ENCODE measurements at places on chromosomes 2 and 18.
A peak's percentile ranks its signal among the peaks of the same experiment; 100 is the strongest.

GRCh38 chr2:101733257-101733993 is 35.9 kb downstream of the MAP4K4 start:
- DNase-seq, result no peak

GRCh38 chr2:97774425-97774824 is 61.0 kb downstream of the ZAP70 start:
- DNase-seq, result no peak

DNA sequence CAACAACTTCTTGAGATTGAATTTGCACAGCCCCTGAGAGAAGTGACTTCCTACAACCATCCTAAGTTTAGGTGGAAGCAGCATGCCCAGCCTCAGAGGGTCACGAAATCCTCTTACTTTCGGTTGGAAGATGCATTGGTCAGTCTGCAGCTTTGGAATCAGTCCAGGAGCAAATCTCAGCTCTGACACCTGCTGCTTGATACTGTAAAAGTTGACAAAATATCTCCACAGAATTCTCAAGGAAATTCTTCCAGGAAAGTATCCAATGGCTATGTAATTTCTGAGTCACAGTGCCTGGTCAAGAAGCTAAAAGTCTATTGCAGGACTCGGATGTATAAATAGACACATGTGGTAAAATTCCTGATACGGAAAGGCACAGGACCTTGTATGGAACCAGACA is 414.5 kb upstream of the GYPC start:
- DNase-seq, result no peak

DNA sequence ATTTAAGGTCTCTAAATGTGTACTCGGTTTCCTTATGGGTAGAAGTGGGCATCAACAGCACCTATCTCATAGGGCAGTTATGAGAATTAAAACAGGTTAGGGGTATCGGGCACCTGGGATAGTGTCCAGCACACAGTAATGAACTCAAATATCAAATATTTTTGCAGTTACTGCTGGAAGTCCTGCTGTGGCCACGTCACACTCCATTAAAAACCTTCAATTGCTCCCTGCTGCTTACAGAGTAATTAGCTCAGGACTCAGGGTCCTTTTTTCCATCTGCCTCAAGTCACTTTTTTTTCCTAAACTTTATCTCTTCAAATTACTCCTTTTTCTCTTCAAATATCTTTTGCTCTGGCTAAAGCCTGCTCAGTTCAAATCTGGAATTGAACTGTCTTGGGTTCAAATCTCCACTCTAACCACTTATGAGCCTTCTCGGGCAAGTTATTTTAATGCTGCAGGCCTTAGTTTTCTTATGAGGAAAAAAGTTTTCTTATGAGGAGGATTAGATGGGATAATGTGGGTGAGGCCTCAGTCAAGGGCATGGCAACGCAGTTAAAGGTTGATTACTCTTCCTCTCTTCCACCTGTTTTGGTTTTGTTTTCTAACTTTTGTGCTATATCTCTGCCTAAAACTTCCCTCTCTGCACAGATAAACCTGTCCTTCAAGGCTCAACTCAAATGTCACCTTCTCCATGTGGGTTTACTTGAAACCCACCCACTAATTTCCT is 36.6 kb downstream of the SPRED2 start:
- no peak for DNase-seq

- peak; percentile 54 for DNase-seq
Measured at GRCh38 chr2:218289639-218290315, 2.5 kb downstream of the TMBIM1 start.

DNA sequence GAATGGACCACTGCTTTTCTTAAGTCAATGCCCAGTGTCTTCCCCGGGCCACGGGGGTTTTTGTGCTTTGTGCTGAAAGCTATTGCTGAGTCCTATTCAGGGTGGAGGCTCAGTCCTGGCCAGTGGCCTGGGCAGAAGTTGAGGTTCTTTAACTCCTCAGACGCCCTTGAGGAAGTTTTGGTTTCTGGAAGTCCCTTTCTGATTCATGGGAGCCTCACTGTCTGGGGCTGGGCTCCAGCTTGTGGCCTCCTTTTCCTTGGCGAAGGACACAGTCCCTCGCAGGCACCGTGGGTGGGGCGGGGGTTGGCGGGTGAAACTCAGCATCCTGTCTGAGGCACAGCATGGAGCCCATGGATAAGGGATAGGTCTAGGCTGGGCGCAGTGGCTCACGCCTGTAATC is 465.2 kb upstream of the HS6ST1 start:
- DNase-seq, result no peak

Measured in AG10803 (cell line).